ENCODE measurements at places on chromosomes 3 and 15.

- no peak overlapping the region for H3K27ac ChIP-seq
- no peaks in the 10 kb centered on the region for H3K36me3 ChIP-seq
- H3K4me3 ChIP-seq: no peak overlapping the region
- no peaks in the 10 kb centered on the region for H3K27me3 ChIP-seq
Measured at GRCh38 chr3:38555149-38555840, 59.2 kb downstream of the EXOG start.

DNA sequence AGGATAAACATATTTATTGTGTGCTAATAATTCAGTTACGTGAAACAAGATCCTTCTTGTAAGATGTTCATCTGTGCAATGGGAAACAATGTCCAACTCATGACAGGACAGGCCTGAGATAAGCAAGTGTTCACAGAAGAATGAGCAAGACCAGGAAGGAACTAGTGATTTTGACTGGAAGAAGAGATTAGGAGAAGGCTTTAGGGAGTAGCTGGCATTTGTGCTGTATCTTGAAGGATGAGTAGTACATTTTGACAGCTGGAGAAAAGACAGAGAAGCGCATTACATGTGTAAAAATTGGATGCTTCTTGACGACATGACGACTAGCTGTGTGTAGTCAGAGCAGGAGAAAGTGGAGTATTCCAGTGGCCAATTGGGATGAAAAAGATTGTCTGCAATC, 48.4 kb downstream of the GBE1 start:
- no peaks in the 10 kb centered on the region for H3K36me3 ChIP-seq
- no peak overlapping the region for H3K4me3 ChIP-seq
- no peaks in the 10 kb centered on the region for H3K4me1 ChIP-seq

DNA sequence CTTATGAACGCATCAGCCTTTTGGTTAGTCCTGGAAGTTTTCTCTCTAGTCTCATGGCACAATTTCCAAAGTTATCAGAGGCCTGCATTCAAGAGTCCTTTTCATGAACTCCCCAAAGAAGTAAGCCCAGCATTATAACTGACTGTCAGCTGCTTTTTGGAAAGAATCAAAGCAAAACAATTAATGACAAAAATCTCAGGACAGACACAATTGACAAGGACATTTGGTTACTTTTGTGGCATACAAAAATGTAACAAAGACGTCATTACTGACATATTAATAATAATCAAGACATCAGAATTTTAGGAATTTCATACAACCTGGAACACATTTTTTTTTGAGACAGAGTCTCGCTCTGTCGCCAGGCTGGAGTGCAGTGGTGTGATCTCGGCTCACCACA, 21.2 kb downstream of the KATNBL1 start:
- H3K4me3 ChIP-seq: no peak overlapping the region
- no peaks in the 10 kb centered on the region for H3K27me3 ChIP-seq
- no peak for DNase-seq
- no peaks in the 10 kb centered on the region for H3K36me3 ChIP-seq

DNA sequence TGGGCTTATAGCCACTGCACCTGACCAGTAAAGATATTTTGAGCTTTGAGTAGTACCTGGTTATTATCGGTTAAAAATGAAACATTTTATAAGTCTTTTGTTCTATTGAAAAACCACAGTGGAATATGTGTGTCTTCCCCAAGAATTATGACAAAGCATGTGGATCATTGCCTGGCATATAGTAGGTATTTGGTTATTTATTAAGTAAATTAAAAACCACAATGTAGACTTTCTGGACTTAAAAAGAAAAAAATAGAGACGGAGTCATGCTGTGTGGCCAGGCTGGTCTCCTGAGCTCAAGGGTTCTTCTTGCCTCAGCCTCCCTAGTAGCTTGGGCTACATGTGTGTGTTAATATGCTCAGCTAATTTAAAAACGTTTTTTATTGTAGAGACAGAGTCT, 43.5 kb downstream of the UBE2E2 start:
- no peaks in the 10 kb centered on the region for H3K36me3 ChIP-seq
- no peak overlapping the region for H3K27ac ChIP-seq
- no peak overlapping the region for H3K4me3 ChIP-seq
- no peaks in the 10 kb centered on the region for H3K27me3 ChIP-seq
- H3K4me1 ChIP-seq: peaks cover 4% of the 10 kb centered on the region

DNA sequence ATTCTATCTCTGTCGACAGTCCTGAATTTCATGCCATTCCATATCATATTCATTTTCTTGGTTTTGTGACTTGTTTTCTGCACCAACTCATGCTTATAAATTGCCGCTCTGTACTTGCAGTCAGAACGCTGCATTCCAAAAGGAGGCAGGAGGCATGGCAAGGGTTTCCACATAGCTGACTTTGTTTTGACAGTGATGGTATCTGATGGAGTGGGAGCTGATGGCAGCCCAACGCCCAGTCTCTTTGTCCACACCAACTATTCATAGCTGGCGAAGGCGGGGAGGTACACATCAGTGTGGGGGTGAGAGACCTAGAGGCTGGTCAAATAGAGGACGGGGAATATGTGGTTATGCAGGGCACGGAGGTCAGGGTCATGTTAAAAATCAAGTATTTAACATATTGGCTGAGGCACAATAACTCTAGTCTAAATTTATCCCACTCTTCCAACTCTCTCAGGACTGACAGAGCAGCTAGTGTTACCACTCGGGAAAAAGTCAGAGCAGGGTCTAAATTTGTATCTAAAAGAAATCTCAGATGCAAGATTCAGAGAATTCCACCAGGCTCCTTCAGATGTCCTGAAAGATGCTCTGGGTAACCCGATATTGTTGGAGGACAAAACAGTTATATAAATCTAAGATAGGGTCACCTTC, 67.8 kb upstream of the ATP13A3 start:
- H3K27ac ChIP-seq: no peak overlapping the region
- no peaks in the 10 kb centered on the region for H3K4me1 ChIP-seq
- no peak overlapping the region for H3K4me3 ChIP-seq
- no peak for DNase-seq
- no peaks in the 10 kb centered on the region for H3K36me3 ChIP-seq

DNA sequence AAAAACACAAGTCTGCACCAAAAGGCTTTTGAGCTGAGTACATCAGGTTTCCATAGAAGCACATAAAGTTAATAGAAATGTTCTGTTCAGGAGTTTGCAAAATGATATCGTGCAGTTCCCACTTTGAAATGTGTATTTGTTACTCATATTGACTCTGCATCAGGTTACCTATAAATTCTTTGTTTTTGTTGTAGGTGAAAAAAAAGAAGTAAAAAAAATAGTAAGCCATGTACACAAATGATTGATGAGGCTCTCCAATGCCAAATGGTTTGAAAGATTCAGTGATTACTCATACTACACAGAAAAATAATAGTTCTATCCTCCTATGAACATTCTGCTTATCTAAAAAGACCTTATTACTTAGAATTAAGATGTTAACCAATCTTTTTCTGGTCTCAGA, 287.3 kb upstream of the MME start:
- no peak overlapping the region for H3K27ac ChIP-seq
- H3K4me3 ChIP-seq: no peak overlapping the region
- no peaks in the 10 kb centered on the region for H3K36me3 ChIP-seq
- H3K27me3 ChIP-seq: no peaks in the 10 kb centered on the region

- H3K4me3 ChIP-seq: no peak overlapping the region
- no peak overlapping the region for H3K27ac ChIP-seq
- peaks cover 14% of the 10 kb centered on the region for H3K4me1 ChIP-seq
- H3K36me3 ChIP-seq: no peaks in the 10 kb centered on the region
Measured at GRCh38 chr3:72380711-72381493, 467.3 kb downstream of the SHQ1 start.

DNA sequence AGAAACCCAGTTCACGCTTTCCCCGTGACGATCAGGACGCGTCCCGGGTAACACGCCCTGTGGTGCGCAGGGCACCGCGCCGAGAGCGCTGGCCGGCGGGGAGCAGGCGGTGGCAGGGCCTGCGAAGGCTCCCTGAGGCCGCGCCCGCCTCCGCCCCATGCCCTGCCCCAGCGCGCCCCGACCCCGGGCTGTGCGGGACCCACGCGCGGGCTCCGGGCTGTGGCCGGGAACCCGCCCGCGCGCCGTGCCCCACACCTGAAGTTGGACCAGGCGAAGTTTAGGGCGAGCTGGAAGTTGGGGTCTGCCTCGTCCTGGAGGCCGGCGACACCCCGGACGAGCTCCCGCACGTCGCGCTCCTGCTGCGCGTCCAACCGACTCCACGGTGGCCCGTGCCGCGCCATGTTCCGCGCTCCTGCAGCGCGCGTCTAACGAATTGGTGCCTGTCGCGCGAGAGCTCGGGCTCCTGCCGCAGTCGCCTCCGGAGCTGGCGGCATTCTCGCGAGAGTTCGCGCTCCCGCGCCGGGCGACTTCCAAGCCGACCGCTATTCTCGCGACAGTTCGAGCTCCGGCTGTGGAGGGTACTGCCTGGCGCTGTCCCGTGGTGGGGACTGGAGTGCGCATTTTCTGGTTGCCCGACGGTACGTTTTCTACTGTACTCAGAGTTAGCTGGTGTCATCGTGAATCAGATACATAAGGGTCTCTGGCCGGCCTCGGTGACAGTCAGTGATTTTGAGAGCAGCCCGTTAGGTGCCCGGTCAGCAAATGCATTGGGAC, at the start of gene TUBGCP5:
Gene TUBGCP5, minus strand, starts transcription at position 427 of the 774 bp plus-strand sequence. Its CDS starts 26 bp downstream, at position 401.
- H3K36me3 ChIP-seq: no peaks in the 10 kb centered on the region
- DNase-seq: peak; percentile 99
- H3K4me1 ChIP-seq: peaks cover 12% of the 10 kb centered on the region

- no peak for DNase-seq
- no peak overlapping the region for H3K4me3 ChIP-seq
- no peak overlapping the region for H3K27ac ChIP-seq
- H3K4me1 ChIP-seq: peaks cover 7% of the 10 kb centered on the region
- H3K27me3 ChIP-seq: peaks cover 27% of the 10 kb centered on the region
Measured at GRCh38 chr15:89495638-89496145, 691 bp downstream of the RHCG start.

DNA sequence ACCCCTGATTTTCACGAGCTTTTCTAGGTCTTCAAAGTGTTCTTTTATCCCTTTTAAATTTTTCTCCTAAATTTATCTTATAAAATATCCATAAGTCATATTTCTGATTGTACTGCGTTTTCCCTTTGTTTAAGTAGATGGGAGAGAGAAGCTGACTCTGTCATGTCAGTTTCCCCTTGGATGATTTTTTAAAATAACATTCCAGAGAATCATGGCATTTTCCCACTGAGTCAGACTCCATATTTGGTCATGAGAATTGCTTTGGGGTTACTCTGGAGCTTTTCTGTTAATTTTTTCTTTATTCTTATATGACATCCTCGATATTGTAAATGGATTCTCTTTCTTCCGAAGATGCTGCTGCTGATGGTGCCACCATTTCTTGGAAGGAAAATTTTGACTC, 28.6 kb upstream of the UMPS start:
- H3K4me3 ChIP-seq: no peak overlapping the region
- no peak for DNase-seq
- H3K36me3 ChIP-seq: no peaks in the 10 kb centered on the region
- H3K27me3 ChIP-seq: no peaks in the 10 kb centered on the region
- H3K4me1 ChIP-seq: peaks cover 12% of the 10 kb centered on the region
- peak overlapping the region; percentile 78 for H3K27ac ChIP-seq

GRCh38 chr3:76324101-76324500, 538.8 kb upstream of the ZNF717 start:
- DNase-seq: no peak
- no peak overlapping the region for H3K4me3 ChIP-seq
- H3K36me3 ChIP-seq: no peaks in the 10 kb centered on the region
- H3K27me3 ChIP-seq: no peaks in the 10 kb centered on the region
- no peak overlapping the region for H3K27ac ChIP-seq

Data from hepatocyte (in vitro differentiated cells).